ENCODE measurements at places on chromosomes 7 and 10. TPM values are rescaled to one million over a fixed set of nuclear protein-coding genes. Genes with fewer than 3 reads are reported as not detected.

GRCh38 chr7:157514746-157515145 is 177.9 kb downstream of the DNAJB6 start:
- DNase-seq, result no peak

DNA sequence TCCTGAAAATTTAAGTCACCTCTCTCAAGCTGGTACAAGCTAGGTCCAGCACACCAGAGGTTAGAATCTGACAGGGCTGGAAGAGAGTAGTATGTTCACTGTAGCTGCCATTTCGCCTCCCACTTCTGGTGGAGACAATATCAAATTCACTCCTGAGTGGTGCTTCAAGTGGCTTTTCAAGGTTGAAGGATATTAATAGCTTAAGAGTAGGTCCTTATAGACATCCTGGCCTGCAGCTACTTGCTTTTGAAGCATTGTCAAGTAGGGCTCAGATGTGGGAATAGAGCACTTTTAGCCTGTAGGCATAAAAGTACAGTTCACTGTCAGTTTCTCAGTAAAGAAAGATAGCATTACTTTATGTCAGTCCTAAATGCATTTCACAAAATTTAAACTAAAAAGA is 270.5 kb upstream of the PLPP4 start:
- DNase-seq, result no peak

GRCh38 chr10:77892021-77892739 is 34.4 kb downstream of the DLG5 start:
- DNase-seq, result no peak

DNA sequence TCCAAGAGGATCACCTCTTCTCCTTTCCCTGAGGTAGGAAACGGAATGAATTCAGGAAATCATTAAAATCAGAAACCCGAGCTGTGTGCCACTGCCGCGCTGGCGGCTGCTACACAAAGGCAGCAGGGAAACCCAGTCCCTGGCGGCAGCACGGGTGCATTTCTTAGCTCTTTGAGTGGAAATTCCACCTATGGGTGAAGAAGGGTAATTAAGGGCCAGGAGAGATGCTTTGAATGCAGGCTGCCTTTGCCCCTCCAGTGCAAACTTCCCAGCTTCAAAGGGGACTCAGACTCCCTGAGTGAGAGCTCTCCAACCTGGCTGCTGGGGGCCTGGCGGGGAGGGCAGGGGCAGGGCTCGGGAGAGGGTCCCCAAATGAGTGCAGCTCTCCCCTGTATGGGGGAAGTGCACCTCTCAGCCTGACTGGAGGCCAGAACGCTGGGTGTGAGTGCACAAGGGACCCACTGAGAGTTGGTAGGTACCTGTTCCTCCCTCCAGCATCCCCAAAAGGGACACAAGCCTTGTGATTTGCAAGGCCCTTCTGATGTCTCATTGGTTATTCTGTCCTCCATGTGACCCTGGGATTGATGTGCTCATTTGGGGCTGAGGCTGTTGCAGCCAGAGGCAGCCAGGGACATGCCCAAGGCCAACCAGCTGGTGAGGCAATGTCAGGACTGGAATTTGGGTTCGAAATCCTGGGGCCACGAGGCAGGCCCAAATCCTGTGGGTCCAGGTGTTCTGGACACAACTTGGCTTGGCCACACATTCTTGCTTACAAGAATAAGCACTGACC is 16.3 kb upstream of the ZMIZ1 start:
- DNase-seq, result no peak

DNA sequence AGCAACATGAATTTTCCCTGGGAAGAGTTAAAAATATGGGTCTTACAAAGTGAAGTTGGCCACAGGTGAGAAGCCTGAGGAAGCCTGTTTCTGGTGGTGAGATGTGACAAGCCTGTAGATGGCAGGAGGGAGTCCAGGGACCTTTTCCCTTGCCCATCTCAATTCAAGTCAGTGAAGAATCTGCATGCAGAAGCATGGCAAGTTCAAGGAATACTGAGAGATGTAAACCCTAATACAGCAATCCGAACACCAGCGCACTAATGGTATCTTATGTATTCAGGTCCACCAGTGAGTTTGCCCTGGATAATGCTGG is 73.6 kb downstream of the RHOBTB1 start:
- no peak for DNase-seq

DNA sequence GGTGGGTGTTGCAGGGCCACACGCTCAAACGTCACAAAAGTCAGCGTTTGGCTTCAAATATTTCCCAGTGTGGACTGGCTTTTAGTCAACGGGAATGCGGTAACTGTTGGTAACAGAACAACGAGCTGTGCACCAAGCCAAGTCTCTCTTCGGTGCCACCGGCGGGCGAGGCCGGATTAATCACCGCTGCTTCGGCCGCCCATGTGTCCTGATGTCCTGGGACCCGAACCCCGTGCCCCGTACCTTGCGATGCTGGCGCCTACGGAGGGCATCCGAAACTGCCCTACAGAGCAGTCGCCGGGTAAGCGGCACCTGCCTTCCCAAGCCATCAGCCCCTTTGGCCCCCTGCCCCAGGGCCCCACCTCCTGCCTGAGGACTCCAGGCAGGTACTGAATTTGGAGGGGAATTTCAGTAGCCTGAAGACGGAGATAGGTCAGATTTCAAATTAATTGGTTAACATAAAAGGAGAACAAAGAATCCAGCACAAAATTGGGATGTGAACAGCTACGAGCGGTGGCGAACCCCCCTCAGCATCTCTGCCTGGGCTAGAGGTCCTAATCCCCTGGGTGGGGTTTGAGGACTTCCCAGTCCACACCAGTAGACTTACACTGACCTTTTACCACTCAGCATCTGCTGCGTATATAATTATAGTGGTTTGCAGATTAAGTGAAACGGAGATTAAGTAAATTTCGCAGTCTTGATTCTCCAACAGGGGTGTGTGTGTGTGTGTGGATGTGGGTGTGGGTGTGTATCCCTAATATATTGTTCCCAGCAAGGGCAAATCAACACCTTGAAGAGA is at the start of gene LRRC72:
Gene LRRC72 (plus strand): TSS at position 84 of the 799 bp plus-strand sequence. CDS start 128 bp downstream, at position 212.
- no peak for DNase-seq

GRCh38 chr7:12685550-12685949 is 1.9 kb upstream of the ARL4A start:
- DNase-seq, result peak; percentile 19

GRCh38 chr7:17093461-17093860 is 205.0 kb upstream of the AHR start:
- DNase-seq, result no peak

- no peak for DNase-seq
These were observed 101.2 kb downstream of the RPS24 start for GRCh38 chr10:78134773-78135306.

- DNase-seq, result no peak
These were observed 31.0 kb upstream of the PFKP start for GRCh38 chr10:3036155-3037021.

GRCh38 chr10:51905032-51905431 is 205.6 kb upstream of the CSTF2T start:
- DNase-seq, result no peak

DNA sequence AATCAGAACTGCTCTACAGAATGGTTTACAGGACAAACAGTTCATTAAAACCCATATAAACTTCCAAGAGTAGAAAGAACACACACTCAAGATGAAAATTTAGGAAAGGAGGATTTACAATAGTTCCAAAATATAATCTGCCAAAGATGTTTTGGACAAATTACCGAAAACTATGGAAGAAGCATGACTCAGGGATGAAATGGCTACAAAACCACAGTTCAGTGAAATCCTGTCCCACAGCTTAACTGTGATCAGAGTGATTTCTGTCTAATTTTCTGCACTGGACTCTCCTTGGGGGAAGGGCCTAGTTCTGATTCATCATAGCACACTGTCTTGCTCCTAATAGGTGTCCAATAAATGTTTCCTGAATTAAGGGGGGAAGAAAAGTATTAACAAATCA is 82.2 kb downstream of the HIPK2 start:
- DNase-seq, result no peak

Gene GFRA1
- 3.0 TPM for total RNA-seq

Gene SFXN3
- total RNA-seq, result 14.4 TPM

Gene STRIP2
- total RNA-seq, result 23.8 TPM

Gene CALML3
- not detected for total RNA-seq

Gene HOXA10
- total RNA-seq, result not detected

Gene ANKRD2
- total RNA-seq, result 208 TPM

Gene MMRN2
- total RNA-seq, result 39.2 TPM

All from heart right ventricle (tissue), 16 donors.